ENCODE measurements at places on chromosomes 5 and 9.

GRCh38 chr5:10034001-10034400 lies 215.7 kb downstream of the ATPSCKMT start:
- no peak for DNase-seq

- no peak for DNase-seq
These were observed 121.9 kb upstream of the NFIB start for GRCh38 chr9:14435871-14436270.

GRCh38 chr5:147465747-147466146 lies 44.1 kb downstream of the DPYSL3 start:
- DNase-seq = no peak

- no peak for DNase-seq
These were observed 3.2 kb upstream of the IL12B start for GRCh38 chr5:159333545-159333925.

- no peak for DNase-seq
These were observed 6.7 kb downstream of the CDK9 start for GRCh38 chr9:127792417-127793031.

GRCh38 chr9:137023583-137023991 lies 4.5 kb downstream of the ABCA2 start:
- no peak for DNase-seq

DNA sequence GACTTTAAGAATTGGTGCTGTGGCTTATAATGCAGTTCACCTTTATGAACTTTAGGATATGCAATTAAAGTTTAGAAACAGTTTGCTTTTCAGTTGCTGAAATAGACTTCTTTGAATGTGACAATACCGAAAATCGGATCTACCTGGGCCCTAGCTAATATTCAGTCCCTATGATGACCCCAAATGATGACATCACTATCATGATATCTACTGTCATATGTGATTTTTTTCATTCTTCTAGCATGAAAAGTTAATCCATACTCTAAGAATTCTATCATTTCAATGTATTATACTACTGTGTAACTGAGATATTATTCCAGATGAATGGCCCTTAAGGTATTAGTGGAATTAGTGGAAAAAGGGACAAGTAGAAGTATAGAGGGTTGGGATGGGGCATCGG lies 487.2 kb upstream of the TUSC1 start:
- DNase-seq = no peak

DNA sequence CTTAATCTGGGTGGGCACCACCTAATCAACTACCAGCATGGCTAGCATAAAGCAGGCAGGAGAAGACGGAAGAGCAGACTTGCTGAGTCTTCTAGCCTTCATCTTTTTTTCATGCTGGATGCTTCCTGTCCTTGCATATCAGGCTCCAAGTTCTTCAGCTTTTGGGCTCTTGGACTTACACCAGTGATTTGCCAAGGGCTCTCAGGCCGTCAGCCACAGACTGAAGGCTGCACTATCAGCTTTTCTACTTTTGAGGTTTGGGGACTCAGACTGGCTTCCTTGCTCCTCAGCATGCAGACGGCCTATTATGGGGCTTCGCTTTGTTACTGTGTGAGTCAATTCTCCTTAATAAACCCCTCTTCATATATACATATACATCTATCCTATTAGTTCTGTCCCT lies 180.2 kb downstream of the TRPM3 start:
- DNase-seq = no peak

DNA sequence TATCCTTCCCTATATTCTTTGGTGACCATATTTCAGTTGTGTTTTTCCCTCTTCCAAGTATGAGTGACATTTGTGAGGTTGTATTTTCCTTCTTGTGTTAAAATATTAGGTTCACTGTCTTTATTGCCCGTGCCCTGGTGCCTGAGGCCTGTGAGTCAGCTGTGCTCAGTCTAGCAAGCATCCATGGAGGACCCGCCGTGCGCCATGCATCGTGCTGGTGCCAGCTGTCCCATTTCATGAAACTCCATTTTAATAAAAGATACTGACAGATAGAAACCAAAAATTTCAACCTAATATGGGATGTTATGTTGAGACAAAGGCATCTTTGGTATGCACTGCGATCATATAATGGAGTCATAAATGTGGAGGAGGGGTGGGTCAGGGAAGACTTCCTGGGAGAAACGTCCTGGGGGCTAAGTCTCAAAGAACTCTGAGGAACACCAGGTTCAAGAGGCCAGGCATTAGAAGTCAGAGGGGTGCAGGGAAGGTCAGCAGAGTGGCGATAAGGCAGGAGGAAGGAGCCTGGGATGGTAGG lies 34.0 kb upstream of the FGF1 start:
- no peak for DNase-seq

DNA sequence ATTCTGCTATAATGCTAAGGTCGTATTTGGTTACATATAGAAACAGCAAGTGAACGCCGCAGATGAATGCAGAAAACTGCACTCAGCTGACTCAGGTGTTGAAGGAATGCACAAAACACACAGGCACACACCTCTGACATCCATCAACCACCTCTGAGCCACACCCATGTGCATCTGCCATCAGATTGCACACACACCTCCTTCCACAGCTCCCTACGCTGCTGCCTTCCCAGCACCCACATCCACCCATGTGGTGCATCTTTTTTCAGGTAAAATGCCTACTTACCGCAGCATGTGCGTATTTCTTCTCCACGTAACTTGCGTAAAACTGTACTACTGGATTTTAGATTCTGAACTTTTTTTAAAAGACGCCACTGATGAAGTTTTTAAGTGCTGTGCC lies 7.1 kb downstream of the STK10 start:
- no peak for DNase-seq

DNA sequence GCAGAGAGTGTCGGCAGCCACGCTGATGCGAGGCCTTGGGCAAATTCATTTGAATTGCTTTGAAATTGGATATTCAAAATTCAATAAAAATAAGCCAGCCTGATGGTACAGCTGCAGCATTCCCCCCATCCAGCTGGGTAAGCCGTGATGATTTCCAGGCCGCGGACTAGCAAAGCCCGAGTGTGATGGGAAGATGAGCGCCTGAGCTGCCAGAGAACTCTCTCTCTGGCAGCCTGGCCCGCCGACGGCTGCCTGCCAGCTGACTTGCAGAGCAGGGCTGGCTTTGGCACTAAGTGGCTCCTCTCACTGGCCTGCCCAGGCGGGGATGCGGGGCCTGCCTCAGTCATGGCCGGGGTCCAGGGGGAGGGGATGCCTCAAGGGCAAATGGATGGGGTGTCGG lies 268.3 kb upstream of the WWC1 start:
- no peak for DNase-seq

DNA sequence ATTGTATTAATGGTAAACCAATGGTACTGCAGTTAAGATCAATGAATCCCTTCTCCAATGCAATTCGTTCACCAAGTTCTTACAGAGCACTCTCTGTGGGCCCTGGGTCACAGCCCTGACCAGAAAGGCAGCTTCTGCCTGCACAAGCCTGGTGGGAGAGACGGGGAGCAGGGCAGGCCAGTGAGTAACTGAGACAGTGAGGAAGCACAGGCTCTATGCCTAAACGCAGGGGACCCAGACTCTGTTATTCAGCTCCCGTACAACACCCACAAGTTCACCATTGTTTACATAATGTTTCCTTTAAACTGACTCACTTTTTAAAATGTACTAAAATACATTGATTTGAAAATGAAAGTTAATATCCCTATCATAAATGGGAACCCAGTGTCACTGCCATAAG lies 40.5 kb upstream of the CTSL start:
- no peak for DNase-seq

DNA sequence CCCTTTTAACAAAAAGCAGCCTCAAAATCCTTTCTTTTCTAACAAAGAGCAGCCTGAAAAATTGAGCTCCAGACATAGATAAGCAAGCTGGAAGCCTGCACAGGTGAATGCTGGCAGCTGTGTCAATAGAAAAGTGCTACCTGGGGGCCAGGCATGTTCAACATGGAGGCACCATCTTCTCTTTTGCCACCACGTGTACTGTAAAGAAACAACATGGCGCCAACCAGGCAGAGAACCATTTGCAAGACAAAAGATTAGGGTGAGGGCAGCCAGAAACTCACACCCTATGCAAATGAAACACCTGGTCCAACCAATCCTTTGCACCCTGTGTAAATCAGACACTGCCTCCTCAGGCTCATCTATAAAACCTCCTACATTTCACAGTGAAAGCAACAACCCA lies 96.0 kb downstream of the ACTL7B start:
- DNase-seq = no peak

DNA sequence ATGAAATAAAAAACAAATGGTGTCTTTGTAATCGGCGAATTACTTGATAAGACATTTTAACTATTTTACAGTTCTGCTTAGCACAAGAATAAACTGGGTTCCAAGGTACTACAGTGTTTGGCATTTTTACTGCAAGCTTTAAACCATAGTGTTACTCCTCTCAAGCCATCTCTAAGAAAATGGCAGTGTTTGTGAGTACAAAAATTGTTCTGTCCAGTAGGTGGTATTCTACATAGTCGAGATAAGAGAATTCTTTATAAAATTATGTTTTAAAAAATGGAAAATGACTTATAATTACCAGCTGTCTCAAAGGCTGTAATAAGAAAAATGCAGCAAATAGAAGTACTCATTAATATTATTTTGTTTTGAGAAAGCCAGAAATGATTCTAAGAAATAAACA lies 3.2 kb downstream of the SMIM15 start:
- DNase-seq = no peak

DNA sequence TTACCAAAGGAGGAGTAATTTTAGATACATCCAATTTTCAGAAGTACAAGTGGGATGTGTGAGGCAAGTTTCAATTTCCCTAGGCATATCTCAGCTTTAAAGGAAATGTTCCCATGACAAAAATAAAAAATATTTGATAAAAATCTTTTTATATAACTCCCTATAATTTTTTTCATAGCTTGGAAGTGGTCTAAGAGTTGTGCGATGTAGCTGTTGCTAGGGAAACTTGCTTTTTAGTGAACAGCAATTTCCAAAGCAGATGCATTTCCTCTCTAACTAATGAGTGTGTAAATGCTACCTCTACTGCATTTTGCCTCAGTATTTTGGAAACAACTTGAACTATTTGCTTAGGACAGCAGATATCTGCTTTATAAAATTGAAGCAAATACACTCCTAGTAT lies 39.6 kb downstream of the MACIR start:
- no peak for DNase-seq

DNA sequence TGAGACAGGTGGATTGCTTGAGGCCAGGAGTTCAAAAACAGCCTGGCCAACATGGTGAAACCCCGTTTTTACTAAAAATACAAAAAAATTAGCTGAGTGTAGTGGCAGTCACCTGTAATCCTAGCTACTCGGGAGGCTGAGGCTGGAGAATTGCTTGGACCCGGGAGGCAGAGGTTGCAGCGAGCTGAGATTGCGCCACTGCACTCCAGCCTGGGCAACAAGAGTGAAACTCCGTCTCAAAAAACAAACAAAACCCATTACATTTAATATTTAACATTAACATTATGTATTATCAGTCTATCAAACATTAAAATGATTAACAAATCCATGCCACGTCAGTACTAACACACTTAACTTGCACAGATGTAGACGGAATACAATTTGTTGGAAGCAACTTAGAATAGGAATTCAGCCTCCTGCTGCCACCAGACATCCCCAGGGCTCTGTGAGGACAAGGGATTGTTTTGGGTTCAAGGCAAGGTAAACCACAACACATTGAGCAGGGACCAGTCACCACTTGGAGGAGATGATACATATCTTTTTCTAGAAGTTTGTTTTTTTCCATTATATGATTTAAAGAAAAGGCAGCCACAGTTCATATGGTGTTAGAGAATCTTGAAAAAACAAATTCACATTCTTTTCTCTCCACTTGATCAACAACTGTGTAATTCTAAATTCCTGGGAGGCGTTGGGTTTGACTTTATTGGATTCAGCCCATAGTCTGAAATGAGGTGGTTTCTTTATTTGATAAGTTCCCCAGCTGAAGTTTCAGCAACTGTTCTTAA lies 104.1 kb upstream of the BASP1 start:
- no peak for DNase-seq

GRCh38 chr9:101578378-101578777 lies 16.4 kb downstream of the PPP3R2 start:
- no peak for DNase-seq

GRCh38 chr9:79670269-79670961 lies 98.7 kb downstream of the TLE4 start:
- no peak for DNase-seq

DNA sequence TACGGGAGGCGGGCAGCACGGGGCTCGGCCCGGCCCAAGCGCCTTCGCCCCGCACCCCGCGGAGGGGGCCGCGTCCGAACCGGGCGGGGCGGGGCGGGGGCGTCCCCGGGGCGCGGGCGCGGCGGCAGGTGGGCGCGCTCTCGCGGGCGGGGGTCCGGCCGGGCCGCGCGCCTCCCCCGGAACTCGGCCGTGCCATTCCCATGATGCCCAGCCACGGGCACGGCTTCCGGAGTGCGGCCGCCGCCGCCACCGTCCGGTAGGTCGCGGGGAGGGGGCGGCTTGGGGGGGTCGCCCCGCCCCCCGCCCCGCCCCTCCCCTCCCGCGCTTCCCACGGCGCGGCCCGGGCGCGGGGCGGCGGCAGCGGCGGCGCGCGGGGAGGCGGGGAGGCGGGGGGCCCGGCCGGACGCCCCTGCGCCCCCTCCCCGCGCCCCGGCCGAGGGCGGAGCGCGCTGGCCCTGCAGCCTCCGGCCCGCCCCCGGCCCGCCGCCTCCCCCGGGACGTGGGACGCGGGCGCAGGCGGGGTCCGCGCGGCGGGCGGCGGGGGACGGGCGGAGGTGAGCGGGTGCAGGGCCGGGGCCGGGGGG lies at the start of gene PPP1R26:
PPP1R26 (plus strand) TSS at position 314 of the 584 bp plus-strand sequence. CDS start 4,729 bp downstream, outside the sequence.
- no peak for DNase-seq

- no peak for DNase-seq
These were observed 48.9 kb downstream of the PFDN1 start for GRCh38 chr5:140253985-140254384.

DNA sequence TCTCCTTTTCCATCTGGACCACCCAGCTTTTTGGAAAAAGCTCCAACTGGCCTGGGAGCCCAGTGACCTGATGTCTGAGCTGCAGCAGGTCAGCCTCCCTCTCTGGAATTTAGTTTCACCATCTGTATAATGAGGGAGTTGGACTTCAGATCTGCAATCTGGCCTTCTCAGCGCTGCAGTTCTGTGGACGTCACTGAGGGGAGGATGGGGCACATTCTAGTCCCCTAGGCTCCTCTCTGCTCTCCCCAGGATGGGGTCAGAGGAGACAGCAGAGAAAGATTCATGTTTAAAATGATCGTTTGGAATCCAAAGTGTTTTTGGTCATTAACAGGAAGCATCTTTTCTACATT lies 10.2 kb downstream of the OR13J1 start:
- DNase-seq = no peak

GRCh38 chr5:166906991-166907713 lies 1384.3 kb upstream of the WWC1 start:
- DNase-seq = no peak

- DNase-seq = no peak
These were observed 22.3 kb downstream of the LPCAT1 start for GRCh38 chr5:1501372-1502045.

GRCh38 chr5:175447571-175447970 lies 3.6 kb upstream of the DRD1 start:
- no peak for DNase-seq

Measured in stimulated activated CD4-positive, alpha-beta T cell treated with anti-CD3 and anti-CD28 coated beads, Interleukin-2, amount 100 ng/mL, for 24 hours (primary cell).